RWPE1 (cell line): ENCODE measurements at places on chromosomes 16 and 17.

DNA sequence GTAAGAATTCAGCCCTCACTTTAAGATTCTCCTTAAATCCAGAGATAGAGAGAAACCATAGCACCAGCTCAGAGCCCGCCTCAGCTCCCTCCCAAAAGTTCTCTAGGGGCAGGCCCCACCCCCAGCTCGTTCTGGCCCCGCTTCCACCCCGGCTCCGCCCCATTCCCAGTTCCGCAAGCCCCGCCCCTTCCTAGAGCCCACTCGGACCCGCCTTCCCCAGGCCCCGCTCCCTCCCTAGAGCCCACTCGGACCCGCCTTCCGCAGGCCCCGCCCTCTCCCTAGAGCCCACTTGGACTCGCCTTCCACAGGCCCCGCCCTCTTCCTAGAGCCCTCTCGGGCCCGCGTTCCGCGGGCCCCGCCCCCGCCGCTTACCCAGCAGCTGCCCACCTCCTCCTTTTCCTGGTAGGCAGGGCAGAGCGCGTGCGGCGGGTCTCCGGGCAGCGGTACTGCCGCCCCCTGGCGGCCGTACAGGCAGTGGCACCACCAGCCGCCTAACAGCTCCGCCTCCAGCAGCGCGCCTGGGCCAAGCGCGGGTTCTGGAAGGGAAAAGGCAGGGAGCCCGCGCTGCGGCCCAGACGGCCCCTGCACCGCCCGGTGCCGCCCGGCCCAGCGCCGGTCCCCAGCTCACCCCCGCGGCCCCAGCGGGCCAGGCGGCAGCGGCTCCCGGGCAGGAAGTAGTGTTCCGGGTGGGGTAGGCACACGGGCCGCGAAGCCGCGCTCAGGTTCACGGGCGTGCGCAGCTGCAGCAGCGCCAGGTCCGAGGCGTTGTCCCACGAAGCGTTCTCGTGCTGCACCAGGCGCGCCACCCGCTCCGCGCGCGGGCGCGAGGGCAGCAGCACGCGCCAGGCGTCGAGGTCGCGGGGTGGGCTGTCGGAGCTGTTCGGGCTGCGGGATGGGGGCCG, 6.8 kb upstream of the PRSS8 start:
- peak; percentile 99 for DNase-seq

GRCh38 chr17:42608305-42609181, 631 bp downstream of the RETREG3 start:
- DNase-seq: no peak

DNA sequence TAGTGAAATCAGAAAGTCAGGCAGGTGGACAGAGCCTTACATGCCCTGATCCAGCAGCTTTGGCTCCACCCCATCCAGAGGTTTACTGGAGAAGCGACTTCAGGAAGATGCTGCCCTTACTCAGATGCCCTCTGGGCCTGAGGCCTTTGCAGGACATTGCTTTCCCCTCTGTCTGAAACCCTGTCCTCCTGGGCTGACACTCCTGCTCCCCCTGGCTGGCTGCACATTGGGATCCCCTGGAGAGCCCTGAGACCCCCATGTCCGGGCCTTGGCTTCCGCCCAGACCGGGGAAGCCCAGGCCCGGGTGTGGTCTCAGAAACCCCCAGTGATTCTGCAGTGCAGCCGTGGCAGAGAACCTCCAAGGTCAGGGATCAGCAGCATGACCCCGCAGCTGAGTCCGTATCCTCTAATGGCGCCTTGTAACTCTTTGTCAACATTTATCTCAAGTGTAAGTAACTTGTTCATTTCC, 36.6 kb downstream of the BCO1 start:
- DNase-seq: no peak

DNA sequence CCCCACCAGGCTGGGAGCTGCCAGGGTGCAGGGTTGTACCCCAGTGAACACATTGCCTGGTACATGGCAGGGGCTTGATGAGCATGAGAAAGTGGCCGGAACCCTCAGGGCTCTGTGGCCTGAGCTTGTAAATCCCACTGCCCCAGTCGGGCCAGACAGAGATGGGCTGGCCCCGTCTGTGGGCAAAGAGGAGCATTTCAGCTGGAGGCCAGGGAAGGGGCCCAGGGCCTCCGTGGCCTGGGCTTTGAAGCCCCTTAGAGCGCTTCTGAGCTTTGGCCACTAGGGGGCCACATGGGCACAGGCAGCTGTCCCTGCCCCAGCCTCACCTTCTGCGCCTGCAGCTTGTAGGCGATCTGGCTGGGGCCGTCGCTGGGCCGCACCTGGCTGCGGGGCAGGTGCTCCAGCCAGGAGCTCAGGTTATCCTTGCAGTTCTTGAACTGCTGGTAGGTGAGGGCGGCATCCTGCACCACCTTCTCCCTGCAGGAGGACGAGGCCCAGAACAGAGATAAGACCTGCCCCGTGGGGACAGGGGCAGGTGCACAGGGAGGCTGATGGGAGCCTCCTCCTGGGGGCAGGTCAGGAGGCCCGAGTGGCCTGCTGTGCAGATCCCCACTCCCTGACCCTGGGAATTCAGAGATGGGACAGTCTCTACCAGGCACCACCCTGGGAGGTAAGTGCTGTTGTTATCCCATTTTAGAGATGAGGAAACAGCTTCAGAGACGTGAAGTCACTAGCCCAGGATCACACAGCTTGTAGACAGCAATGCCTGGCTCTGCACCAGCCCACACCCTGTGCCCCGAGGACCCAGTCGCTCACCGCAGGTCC, 12.8 kb downstream of the EVPL start:
- DNase-seq: peak; percentile 71

GRCh38 chr17:62703261-62703775, 75.8 kb downstream of the MRC2 start:
- peak; percentile 77 for DNase-seq

DNA sequence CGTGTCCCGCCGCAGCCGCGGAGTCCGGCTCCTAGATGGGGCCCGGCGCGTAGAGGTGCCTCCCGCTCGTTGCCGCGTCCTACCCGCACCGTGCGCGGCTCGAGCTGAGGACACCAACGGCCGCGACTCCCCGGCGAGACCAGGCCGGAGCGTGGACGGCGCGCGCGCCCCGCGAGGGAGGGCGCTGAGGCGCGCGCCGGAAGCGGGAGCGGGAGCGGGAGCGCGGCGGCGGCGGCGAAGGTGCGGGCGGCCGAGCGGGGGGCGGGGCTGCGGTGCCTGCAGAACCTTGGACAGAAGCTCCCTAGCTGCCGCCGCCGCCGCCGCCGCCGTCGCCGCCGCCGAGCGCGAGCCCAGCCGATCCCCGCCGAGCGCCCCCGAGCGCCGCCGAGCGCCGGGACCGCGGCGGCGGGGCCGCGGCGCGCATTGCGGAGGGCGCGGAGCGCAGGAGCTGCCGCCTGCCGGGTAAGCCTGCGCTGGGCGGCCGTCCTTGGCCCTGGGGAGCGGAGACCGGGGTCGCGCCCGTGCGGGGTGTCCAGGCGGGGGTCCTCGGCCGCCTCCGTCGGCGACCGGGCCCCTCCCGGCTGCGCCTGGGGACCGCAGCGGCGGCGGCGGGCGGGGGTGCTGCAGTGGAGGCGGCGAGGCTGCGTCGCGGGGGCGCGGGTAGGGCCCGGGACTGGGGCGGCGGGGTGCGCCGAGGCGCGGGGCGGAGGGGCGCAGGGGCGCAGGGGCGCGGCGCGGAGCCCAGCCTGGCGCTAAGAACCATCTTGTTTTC, at the start of gene CDK5R1:
TSS of gene CDK5R1 (plus strand) at position 293 of the 772 bp plus-strand sequence. CDS start 628 bp downstream, outside the sequence.
- peak; percentile 59 for DNase-seq

DNA sequence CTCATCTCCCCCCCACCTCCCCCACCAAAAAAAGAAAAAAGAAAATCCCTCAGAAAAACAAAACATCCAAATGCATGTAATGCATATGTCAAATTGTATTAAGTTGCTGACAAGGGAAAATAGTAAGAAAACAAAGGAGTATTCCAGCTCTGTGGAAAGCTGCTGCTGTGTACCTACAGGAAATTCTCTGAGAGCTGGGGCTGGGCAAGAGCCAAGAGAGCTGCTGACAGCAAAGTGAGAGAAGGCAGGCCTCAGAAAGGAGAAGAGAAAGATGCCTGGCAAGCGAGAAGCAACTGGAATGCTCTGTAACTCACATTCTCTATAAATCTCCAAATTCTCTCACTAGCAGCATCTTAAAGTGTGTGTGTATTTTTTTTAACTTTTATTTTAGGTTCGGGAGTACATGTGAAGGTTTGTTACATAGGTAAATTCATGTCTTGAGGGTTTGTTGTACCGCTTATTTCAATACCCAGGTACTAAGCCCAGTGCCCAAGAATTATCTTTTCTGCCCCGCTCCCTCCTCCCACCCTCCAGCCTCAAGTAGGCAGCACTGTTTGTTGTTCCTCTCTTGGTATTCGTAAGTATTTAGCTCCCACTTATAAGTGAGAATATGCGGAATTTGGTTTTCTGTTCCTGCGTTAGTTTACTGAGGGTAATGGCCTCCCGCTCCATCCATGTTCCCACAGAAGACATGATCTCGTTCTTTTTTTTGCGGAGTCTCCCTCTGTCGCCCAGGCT, 24.4 kb downstream of the CNTROB start:
- no peak for DNase-seq

DNA sequence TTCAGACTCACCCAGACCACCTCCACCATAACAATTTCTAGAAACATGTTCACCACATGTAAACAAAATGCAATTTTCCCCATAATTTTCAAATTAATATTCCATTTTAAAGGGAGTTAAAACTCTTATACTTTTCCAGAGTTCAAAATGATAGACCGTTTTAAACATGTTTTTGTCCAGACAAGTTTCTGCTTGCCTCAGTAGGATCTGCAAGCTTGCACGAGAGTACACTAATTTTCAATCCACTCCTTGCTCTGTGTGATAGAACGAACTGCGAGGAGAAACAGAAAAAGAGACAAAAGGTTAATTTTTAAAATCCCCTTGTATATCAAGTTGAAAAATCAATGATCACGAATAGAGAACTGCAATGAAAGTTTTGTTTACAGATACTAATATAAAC, 7.1 kb downstream of the FAHD1 start:
- peak; percentile 14 for DNase-seq
